NCI-H2081 treated with DMSO at 0.1 percent for 48 hours (cell line): ENCODE measurements at places on chromosomes 5 and 9.

DNA sequence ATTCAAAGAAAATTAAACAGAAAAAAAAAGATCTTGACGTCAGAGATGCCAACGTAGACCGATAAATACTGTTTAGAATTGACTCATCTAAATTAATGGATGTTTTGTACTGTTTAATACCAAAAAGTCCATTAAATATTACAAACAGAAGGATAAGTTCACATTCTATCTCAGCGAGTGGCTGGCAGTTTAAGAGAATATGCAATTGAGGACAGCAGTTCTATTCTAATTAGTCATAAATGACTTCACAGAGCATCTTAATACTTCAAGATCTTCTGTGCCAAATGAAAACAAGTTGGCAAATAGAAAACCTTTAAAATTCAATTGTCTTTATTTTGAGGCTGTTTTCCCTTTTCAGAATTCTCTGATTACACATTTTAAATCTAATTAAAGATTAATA lies 326.6 kb upstream of the NREP start:
- DNase-seq: no peak

DNA sequence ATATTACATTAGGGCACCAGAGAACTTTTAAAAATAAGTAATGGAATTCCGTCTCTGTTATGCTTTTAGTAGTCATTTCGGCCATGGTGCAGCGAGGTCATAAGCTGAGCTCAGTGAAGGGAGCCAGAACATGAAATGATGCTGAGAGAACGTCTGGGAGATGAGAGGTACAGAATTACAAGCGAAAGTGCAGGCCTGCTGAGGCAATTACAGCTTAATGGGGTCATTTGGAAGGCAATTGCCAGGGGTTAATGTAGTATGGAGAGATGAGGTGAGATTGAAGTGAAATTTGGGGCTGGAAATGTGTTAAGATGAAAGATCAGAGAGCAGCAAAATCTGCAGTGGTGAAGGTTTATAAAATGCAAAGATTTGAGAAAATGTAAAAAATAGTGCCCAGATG lies 96.5 kb downstream of the PBX3 start:
- DNase-seq: peak; percentile 74

DNA sequence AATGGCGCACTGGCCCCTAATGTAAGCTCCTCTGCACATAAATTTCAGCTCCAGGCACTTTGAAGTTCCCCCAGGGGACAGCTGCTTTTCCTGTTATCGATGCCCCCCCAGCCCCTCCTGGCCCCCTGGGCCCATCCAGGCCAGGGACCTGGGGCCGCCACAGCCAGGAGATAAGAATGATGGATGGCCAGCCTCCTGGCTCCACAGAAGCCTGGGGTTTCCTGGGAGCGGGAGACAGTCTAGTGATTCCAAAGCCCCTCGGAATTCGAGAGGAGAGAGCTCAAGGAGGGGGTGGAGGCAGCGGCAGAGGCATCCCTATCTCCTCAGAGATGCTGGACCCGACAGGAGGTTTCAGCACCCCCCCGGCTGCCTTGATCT lies 98.4 kb upstream of the HAND1 start:
- DNase-seq: no peak

GRCh38 chr5:126794157-126794828 lies 17.4 kb downstream of the LMNB1 start:
- no peak for DNase-seq

GRCh38 chr5:57956636-57957035 lies 474.0 kb upstream of the ACTBL2 start:
- no peak for DNase-seq

- no peak for DNase-seq
These were observed 2.9 kb downstream of the CCDC107 start for GRCh38 chr9:35660966-35661415.
